Activated CD8-positive, alpha-beta memory T cell treated with anti-CD3 and anti-CD28 coated beads for 1 hour (primary cell): ENCODE measurements at places on chromosomes 1 and 21.

DNA sequence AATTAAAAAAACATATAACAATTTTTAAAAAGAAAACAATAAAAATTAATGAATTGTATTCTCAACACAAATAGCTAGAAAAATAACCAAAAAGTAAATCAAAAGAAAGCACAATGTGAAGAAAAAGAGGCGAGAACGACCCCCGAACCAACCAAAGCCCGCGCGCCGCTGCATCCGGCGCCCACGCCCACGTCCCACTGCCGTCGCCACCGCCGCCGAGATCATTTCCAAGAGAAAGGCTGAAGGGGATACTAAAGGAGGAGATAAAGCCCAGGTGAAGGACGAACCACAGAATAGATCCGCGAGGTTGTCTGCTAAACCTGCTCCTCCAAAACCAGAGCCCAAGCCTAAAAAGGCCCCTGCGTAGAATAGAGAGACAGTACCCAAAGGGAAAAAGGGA, 11.8 kb upstream of the ABCB10 start:
- no peak for DNase-seq

GRCh38 chr1:245056913-245057312, 97.9 kb upstream of the KIF26B start:
- DNase-seq: no peak

- no peak for DNase-seq
Measured at GRCh38 chr1:161121834-161122233, 3.9 kb downstream of the NIT1 start.

DNA sequence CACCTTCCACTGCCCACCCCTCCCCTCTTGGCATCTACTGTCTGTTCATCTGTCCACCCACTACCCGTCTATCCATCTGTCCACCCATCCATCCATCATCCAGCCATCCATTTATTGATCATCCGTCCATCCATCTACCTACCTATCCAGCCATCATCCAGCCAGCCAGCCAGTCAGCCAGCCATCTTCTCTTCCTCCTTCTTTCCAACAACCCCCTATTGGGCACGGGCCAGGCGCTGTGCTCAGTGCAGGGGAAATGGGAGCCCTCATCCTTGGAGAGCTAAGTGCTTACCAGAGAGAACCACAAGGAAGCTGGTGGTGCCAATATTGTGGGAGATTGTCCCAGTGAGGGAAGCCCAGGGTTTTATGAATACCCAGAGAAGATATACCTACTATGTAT, 51.7 kb upstream of the TMEM51 start:
- DNase-seq: no peak

- no peak for DNase-seq
Measured at GRCh38 chr1:14634486-14634885, 36.0 kb downstream of the KAZN start.

- no peak for DNase-seq
Measured at GRCh38 chr1:22830757-22831340, 120.2 kb downstream of the EPHB2 start.

DNA sequence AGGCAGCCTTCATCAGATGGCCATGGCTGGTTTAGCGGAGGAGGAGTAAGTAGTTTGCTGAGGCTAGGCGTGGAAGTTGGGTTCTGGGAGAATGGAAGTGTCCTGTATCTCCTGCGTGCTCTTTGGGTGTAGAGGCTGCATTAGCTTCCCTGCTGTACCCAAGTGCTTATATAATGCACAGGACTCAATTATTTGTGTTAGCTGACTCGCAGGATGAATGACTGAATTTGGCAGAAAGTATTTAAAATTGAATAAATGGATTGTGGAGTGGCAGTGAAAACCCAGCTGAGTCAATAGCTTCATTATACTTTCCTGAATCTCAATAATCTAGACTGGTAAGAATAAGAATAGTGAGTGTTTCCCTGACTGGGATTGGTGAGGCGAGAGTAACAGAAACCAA, 13.8 kb downstream of the DNTTIP2 start:
- no peak for DNase-seq

- DNase-seq: no peak
Measured at GRCh38 chr1:42888013-42888633, 41.7 kb downstream of the ZNF691 start.
